ENCODE measurements at places on chromosomes 4 and X. TPM values are rescaled to one million over a fixed set of nuclear protein-coding genes. Genes with fewer than 3 reads are reported as not detected.

SOWAHD gene
- 7.4 TPM for total RNA-seq

SPARCL1 gene
- total RNA-seq, result 1.1 TPM

TBL1X gene
- total RNA-seq, result 29.5 TPM

APLN gene
- not detected for total RNA-seq

SLITRK4 gene
- 0.74 TPM for total RNA-seq

ZMAT1 gene
- 1.9 TPM for total RNA-seq

HSD17B13 gene
- total RNA-seq, result not detected

UGT2B11 gene
- not detected for total RNA-seq

HSFX4 gene
- not detected for total RNA-seq

FAM241A gene
- total RNA-seq, result 2.2 TPM

FGFRL1 gene
- 1.1 TPM for total RNA-seq

- H3K4me1 ChIP-seq, result peaks cover 6% of the 10 kb centered on the region
- H3K27ac ChIP-seq, result peak overlapping the region; percentile 77
- no peak for DNase-seq
- 0 out of 2 replicates have a peak, but pooled peaks cover 4% of the 10 kb centered on the region for H3K36me3 ChIP-seq
Measured at GRCh38 chrX:48696909-48697727, 584 bp downstream of the SUV39H1 start.

DNA sequence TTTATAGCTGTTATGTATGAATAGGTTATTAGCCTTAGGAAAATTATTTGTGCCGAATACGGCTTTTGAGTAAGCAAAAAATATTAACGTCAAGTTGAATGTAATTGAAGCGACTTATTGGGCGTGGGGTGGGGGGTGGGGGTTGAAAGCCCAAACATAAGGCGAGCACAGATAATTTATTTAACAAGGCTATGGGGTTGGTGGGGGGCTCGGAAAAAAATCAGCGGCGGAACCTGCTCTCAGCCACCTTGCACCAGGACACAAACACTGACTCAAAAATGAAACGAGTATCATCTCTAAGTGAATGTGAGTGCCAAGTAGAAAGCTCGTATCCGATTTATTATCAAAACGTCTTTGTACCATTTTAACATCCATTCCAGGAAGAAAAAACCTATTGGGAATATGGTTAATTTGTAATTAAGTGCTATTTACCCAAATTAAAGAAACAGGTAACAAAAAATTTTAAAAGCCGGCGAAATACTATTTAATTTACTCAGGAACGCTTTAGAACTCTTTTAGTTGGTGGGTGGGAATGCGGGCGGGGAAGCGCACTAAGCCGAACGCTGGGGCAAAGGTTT, 902 bp upstream of the LARP1B start:
- H3K4me3 ChIP-seq, result peak overlapping the region; percentile 92
- no peaks in the 10 kb centered on the region for H3K36me3 ChIP-seq
- DNase-seq, result no peak
- H3K27ac ChIP-seq, result peak overlapping the region; percentile 88

GRCh38 chrX:65871671-65872311, 168.1 kb downstream of the VSIG4 start:
- DNase-seq, result peak; percentile 50
- H3K36me3 ChIP-seq, result no peaks in the 10 kb centered on the region
- no peak overlapping the region for H3K27ac ChIP-seq
- H3K4me3 ChIP-seq, result no peak overlapping the region

- no peak overlapping the region for H3K27ac ChIP-seq
- H3K36me3 ChIP-seq, result no peaks in the 10 kb centered on the region
- no peaks in the 10 kb centered on the region for H3K4me1 ChIP-seq
- H3K27me3 ChIP-seq, result no peaks in the 10 kb centered on the region
- no peak overlapping the region for H3K4me3 ChIP-seq
Measured at GRCh38 chrX:112866175-112866574, 25.5 kb upstream of the AMOT start.

DNA sequence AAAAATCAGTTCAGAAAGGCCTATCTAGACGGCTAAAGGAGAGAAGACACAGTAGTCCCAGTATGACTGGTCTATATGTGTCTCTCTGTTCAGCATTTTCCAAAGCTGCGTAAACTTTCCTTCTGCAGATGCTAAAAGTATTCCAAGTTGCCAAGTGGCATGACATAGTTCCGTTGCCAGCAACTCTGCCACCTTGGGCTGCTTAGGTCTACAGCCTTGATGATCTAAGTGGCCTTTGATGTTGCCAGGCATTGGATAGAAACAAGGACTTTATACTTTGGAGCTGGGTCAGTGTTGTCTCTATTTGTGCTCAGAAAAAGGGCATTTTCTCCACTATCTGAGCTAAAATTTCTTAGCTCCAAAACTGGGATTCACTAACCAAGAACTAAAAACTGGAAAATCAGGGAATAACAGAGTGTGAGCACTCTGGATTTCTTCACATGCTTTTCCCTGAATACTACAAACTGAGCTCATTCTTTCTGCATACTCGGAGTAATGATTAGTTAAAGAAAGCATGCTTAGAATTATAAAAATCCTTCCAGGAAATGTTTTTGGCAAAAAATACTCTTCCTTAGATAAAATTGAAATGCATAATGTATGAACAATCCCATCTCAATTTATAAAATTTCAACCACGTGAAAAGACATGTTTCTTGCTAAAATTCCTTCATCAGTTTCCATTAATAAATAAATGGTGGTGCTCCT, 191.4 kb downstream of the ADAMTS3 start:
- H3K4me1 ChIP-seq, result no peaks in the 10 kb centered on the region
- DNase-seq, result no peak
- H3K27ac ChIP-seq, result no peak overlapping the region
- H3K27me3 ChIP-seq, result no peaks in the 10 kb centered on the region
- H3K36me3 ChIP-seq, result no peaks in the 10 kb centered on the region

DNA sequence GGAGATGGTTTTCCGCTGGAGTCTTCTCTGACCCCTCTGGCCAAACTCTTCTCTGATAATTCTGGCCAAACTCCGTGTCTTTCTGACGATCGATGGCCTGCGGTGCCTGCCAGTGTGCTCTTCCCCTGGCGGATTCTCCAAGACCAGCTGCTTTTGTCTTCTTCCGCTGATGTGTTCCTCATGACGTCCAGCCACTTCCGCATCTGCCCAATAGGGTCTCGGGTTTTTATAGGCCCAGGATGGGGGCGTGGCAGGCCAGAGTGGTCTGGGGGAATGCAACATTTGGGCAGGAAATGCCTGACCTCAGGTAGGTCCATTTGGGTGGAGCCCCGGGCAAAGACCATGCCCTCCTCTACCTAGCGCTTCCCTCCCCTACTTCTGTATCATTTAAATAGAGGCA, 1542.1 kb downstream of the STIM2 start:
- H3K27ac ChIP-seq, result no peak overlapping the region
- H3K36me3 ChIP-seq, result no peaks in the 10 kb centered on the region
- H3K27me3 ChIP-seq, result no peaks in the 10 kb centered on the region

DNA sequence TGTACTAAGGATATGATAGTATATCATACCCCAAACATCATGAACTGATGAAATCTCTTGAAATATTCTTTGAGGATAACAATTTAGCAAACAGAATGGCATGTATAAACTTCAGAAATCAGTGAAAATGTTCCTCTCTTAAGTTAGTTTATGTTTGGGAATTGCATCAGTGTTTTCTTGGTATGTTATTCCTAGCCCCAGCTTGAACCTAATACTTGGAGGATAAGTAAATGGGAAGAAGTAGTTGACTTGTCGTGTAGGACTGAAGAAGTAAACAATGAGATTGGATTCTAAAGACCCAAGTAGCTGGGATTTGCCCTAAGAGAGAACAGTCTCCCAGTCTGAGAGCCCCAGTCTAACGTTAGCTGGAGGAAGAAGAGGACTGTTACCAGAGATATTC, 355.7 kb downstream of the GALNTL6 start:
- H3K4me1 ChIP-seq, result no peaks in the 10 kb centered on the region
- H3K36me3 ChIP-seq, result no peaks in the 10 kb centered on the region
- H3K27ac ChIP-seq, result no peak overlapping the region
- H3K27me3 ChIP-seq, result no peaks in the 10 kb centered on the region
- no peak overlapping the region for H3K4me3 ChIP-seq
- DNase-seq, result no peak

GRCh38 chr4:179040259-179040658, 1598.0 kb upstream of the AGA start:
- no peak for DNase-seq
- no peaks in the 10 kb centered on the region for H3K4me1 ChIP-seq
- H3K27me3 ChIP-seq, result no peaks in the 10 kb centered on the region
- no peaks in the 10 kb centered on the region for H3K36me3 ChIP-seq
- no peak overlapping the region for H3K27ac ChIP-seq
- no peak overlapping the region for H3K4me3 ChIP-seq

DNA sequence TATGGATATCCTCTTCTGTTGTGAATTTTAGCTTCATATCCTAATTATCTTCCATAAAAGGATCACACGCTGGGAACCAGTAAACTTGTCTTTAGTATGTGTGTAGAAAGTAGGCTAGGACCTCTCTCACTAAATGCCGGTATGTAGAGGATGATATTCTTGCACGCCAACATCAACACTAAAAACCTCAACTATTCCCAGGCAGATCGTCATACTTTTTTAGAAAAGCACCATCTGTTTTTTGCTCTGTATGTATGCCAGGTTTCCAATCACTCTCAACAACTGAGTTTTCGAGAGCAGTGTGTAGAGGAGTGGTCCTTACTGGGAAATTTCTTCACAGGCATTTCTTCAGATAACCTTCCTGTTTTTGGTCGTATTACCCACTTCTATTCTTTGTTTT, 283.6 kb downstream of the GALNTL6 start:
- no peaks in the 10 kb centered on the region for H3K36me3 ChIP-seq
- no peaks in the 10 kb centered on the region for H3K27me3 ChIP-seq
- no peak for DNase-seq
- no peaks in the 10 kb centered on the region for H3K4me1 ChIP-seq

DNA sequence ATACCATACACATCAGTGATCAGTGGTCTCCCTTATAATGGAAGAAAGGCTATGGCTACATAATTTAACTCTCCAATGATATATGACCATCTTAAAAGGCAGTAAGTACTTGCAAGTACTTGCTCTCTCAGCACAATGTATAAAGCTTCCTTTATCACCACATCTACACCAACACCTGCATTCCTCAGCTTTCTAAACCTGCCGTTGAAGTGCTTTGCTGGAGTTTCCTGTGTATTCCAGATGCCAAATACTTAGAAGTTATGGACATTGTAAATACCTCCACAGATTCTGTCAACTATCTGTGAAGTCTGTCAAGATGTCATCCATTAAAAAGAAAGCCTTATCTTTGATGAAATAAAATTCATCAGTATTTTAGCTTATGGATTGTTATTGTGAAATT, 335.0 kb upstream of the GALNTL6 start:
- H3K36me3 ChIP-seq, result no peaks in the 10 kb centered on the region
- no peak for DNase-seq
- no peak overlapping the region for H3K27ac ChIP-seq
- no peaks in the 10 kb centered on the region for H3K4me1 ChIP-seq

DNA sequence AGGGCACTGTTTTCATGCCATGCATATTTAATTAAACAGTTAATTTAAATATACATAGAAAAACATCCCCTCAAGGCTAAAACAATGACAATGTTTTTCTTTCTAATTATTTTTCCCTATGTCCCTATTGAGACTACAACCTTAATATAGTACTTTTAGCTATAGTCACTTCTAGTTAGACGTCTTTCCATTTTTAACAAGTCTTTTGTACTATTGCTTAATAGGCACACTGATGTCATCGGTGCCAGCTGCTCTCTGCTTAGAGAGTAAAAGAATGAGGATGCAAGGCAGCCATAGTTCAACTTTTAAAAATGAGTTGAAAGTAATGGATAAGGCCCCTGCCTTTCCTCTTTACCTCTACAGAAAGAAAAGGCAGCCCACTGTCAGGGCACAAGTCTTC, 191.1 kb downstream of the KCTD8 start:
- no peak overlapping the region for H3K4me3 ChIP-seq
- no peaks in the 10 kb centered on the region for H3K4me1 ChIP-seq
- no peak for DNase-seq
- H3K36me3 ChIP-seq, result no peaks in the 10 kb centered on the region

DNA sequence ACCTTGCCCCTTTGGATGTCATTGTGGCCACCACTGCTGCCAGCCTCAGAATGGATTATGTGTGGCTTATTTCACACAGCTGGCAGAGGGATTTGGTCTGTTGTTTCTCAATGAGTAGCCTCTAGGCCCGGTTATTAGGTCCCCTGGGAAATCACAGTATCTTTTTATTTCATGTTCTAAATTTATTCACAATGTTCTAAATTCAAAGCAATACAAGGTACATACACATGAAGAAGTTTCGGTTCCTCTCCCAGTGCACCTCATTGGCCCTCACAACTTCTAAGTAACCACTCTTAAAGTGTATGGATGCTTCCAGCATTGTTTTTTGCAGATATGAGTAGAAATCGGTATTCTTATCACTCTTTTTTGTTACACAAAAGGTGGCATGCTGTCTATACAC, 262.7 kb downstream of the RCHY1 start:
- H3K27ac ChIP-seq, result no peak overlapping the region
- peak; percentile 37 for DNase-seq
- no peaks in the 10 kb centered on the region for H3K27me3 ChIP-seq
- peaks cover 9% of the 10 kb centered on the region for H3K4me1 ChIP-seq

DNA sequence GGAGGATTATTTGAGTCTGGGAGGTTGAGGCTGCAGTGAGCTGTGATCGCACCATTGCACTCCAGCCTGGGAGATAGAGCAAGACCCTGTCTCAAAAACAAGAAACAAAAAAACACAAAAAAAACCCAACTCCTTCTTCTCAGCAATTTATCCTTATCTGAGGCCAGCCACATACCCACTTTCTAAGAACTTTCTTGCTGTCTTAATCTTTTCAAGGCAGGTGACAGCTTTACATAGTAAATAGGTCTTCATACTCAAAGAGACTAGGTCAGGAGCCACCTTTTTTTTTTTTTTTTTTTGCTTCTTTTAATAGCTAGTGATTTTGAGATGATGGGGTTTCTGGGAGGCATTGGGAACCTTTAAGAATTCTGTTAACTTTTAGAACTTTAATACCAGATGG, 26.1 kb upstream of the ZCCHC13 start:
- no peak overlapping the region for H3K4me3 ChIP-seq
- no peaks in the 10 kb centered on the region for H3K4me1 ChIP-seq
- no peak for DNase-seq
- no peaks in the 10 kb centered on the region for H3K27me3 ChIP-seq

DNA sequence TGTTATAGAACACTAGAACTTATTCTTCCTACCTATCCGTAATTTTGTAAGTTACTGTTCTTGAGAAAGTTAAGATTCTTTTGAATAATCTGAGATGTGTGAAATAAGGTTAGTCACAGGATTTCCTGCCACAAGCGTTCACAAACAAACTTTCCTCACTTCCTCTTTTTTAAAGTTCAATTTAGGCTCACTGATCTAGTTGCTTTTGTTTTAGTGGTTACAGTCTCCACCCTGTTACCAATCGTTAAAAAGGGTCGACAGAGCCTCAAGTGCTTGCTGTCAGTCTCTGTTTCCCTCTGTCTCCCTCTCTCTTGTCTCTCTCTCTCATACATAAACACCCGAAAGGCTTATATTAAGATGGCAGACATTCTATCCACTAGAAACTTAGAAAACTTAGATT, 35.9 kb upstream of the STK26 start:
- peak; percentile 73 for DNase-seq
- H3K4me3 ChIP-seq, result no peak overlapping the region
- peaks cover 5% of the 10 kb centered on the region for H3K4me1 ChIP-seq
- no peaks in the 10 kb centered on the region for H3K36me3 ChIP-seq
- H3K27me3 ChIP-seq, result no peaks in the 10 kb centered on the region

GRCh38 chr4:82124365-82124764, 249.4 kb downstream of the HNRNPD start:
- H3K27me3 ChIP-seq, result no peaks in the 10 kb centered on the region
- H3K4me3 ChIP-seq, result no peak overlapping the region
- no peak overlapping the region for H3K27ac ChIP-seq
- H3K4me1 ChIP-seq, result no peaks in the 10 kb centered on the region
- no peak for DNase-seq

- H3K4me3 ChIP-seq, result no peak overlapping the region
- no peaks in the 10 kb centered on the region for H3K36me3 ChIP-seq
- H3K27ac ChIP-seq, result no peak overlapping the region
- no peaks in the 10 kb centered on the region for H3K4me1 ChIP-seq
- H3K27me3 ChIP-seq, result no peaks in the 10 kb centered on the region
- no peak for DNase-seq
Measured at GRCh38 chr4:68218044-68218443, 27.4 kb downstream of the TMPRSS11B start.
